Left cardiac atrium (tissue), 4 donors: ENCODE measurements at places on chromosomes 1 and 21. TPM values are rescaled to one million over a fixed set of nuclear protein-coding genes. Genes with fewer than 3 reads are reported as not detected.
A peak's percentile ranks its signal among the peaks of the same experiment; 100 is the strongest.

GRCh38 chr1:45266151-45266801, 59.9 kb upstream of the ZSWIM5 start:
- DNase-seq, result peak; percentile 77

DNA sequence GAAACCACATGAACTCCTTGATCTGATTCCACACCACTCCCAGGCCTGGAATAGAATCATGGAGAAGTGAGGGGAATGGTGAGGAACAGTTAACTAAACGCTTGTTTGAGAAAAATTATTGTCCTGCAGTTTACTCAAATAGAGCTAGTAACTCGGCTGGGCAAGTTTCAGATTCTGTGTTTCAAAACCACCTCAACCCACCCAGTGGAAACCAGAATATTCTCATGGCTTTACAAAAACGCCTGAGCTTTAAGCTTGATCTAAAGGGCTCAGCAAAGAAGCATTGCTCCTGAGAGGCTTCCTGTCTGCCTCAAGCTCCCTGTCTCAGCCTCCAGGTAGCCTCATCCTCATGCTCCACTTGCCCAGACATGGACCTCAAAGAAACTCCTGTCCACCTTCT, 16.6 kb downstream of the TCHHL1 start:
- no peak for DNase-seq

GRCh38 chr1:3389093-3389833, 65.2 kb upstream of the ARHGEF16 start:
- no peak for DNase-seq

Gene RPTN
- not detected for total RNA-seq
